ENCODE measurements at places on chromosomes 11 and 22.

GRCh38 chr22:42294034-42294985 lies 23.9 kb upstream of the TCF20 start:
- peak; percentile 29 for DNase-seq

DNA sequence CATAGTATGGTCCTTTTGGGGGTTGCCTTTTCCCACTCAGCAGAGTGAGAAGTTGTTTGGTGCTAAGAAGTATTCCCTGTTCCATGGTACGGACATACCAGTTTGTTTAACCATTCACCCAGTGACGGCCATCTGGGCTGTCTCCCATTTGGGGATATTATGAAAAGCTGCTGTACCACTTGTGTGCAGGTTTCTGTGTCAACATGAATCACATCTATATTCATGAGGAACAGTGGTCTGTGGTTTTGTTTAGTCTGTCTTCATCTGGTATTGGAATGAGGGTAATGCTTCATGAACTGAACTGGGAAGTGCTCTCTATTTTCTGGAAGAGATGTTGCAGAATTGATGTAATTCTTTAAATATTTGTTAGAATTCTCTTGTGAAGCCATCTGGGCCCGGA lies 89.5 kb downstream of the TRMU start:
- DNase-seq, result no peak

DNA sequence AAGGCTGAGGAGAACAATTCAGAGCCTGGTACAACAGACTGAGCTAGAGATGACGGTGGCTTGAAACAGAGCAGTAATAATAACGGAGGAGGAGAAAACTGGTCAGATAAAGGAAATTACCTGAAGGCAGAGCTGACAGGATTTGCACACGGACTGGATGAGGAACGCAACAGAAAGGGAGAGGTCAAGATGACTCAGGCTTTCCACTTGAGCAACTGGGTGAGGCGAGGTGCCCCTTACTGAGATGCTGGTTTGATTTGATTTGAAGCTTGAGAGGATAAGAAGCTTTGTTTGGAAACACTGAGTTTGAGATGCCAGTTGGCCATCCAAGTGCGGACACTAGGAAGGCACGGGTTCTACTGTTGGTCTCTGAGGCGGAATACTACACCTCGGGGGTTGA lies 35.4 kb upstream of the NRIP3 start:
- DNase-seq, result peak; percentile 31

DNA sequence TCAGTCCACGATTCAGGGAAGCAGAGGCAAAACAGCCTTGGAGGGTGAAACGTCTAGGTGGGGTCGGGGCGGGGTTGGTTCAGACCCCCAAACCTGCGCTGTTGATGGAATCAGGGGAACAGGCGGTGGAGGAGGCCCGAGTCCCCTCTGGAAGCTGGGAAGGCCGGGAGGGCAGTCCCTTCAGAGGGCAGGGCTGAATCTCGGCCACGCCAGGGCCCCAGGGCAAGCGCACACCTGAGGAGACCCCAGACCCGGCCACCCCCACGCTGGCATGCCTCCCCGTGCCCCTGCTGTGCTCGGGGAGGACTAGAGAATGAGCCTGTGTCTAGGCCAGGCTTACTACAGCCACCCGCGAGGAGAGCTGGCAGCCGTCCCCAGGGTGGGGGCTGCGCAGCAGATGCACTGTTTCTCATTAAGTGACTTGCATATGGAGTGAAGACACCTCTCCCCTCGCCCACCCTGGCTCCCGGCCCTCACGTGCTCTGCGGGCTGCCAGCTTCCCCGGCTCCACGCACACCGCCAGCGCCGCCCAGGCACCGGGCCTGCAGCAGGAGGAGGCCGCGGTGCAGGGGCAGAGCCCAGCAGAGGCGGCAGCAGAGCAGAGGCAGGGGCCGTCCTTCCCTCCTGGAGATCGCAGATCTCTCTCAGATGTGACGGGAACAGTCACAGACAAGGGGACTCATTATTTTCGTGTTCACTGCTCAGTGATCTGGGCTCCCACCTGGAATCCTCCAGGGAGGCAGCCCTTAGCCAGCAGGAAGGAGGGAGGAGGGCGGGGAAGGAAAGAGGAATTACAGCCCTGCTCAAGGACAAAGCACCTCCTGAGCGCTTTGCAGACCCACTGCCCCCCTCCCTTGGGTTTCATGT lies 47.1 kb upstream of the OPCML start:
- no peak for DNase-seq

Measured in fibroblast of gingiva (primary cell).